ENCODE measurements at places on chromosomes 16 and 17.

- DNase-seq: no peak
Observed at GRCh38 chr16:82091241-82091640, 56.2 kb downstream of the HSD17B2 start.

GRCh38 chr17:18143044-18143936 lies 34.7 kb downstream of the MYO15A start:
- no peak for DNase-seq

GRCh38 chr17:10384175-10384574 lies 11.4 kb upstream of the MYH13 start:
- DNase-seq: no peak

DNA sequence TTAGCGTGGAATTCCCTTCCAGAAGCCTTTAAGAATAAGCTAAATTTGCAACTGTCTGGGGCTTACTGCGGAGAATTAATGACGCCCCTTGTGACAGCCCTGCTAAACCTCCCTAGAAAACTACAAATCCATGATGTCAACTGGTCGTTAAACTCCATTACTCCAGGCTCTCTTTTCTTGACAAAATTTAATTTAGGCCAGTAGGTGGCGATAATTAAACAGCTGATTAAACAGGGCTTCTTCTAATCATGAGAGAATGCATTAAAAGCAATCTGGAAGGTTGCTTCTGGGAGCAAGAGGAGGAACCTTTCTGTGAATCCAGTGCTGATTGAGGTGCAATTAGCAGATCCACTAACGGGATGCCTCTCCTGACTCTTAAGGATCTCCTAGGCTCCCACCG lies 8.1 kb upstream of the NLRP1 start:
- no peak for DNase-seq

DNA sequence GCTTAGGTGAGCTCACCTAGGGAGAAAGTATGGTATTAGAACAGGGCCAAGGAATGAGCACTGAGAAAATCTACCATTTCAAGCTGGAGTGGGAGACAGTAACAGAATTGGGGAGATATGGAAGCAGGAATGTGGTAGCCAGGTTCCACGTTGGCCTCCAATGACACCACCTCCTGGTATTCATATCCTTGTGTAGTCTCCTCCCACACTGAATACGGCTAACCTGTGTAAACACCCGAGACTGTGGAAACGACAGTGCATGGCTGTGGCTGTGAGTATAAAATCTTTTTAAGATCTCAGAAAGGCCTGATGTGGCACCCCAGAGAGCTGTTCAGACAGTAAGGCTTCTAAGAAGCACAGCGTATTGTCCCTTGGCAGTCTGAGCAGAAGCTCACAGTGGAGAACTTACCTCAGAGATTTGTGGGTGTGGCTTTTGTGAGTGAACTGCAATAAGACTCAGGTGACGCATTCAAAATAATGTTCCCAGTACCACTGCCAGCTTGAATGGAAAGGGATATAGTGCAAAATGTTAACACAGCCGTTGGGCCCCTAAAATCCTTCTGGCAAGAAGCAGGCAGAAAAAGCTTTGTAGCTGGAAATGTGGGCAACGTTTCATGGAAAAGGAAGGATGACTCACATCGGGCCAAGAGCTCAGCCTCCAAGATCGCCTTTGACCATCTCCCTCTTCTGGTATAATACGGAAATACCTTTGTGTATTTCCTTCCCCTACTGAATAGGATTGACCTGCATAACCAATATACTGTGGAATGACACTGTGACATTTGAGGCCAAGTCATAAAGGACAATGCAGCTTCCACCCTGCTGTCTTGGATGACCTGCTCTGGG lies 14.4 kb downstream of the SDR42E1 start:
- no peak for DNase-seq

- no peak for DNase-seq
Observed at GRCh38 chr17:9350080-9350479, 225.5 kb downstream of the STX8 start.

DNA sequence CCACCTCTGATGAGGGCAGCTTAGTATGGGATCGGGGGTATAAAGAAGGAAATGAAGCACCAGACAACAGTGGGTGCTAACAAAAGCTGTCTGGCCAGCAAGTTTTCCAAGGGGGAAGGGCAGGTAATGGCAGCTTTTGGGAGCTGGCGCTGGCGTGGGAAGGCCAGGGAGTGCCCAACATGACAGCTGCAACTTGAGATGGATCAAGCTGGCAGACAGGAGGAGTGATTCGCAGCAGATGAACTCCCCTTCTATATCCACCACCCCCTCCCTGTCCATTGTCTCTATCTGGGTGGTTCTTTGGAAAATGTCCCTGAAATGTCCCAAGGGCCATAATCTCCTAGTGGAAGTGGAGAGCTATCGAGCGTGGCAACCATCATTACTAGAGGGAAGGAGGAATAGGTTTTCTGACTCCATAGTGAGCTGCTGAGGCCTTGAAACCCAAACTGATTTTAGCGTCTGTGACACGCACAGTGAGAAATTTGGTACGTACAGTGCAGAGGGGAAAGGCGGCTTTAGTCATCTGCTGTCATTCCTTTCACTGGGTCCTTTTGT lies 4.8 kb upstream of the INPP5K start:
- no peak for DNase-seq

GRCh38 chr17:29591146-29591736 lies 1.7 kb upstream of the ANKRD13B start:
- no peak for DNase-seq

DNA sequence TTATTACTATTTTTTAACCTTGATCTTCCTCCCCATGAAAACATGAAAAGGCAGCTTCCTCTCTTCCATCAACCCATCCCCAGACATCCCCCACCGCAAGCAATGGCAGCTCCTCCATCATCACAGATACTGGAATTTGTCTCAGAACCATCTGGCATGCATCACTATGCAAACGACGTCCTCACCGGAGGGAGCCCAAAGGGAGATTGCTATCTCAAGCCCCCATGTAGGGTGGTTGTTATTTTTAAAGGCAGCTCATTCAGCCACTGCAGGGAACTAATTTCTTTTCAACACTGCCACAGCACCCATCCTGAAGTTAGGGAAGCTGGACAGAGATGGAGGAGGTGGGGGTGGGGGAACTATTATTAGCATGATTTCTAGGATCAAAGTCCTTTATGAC lies 222.5 kb downstream of the FOXL1 start:
- no peak for DNase-seq

GRCh38 chr17:29102046-29102445 lies 59.1 kb downstream of the PIPOX start:
- no peak for DNase-seq

DNA sequence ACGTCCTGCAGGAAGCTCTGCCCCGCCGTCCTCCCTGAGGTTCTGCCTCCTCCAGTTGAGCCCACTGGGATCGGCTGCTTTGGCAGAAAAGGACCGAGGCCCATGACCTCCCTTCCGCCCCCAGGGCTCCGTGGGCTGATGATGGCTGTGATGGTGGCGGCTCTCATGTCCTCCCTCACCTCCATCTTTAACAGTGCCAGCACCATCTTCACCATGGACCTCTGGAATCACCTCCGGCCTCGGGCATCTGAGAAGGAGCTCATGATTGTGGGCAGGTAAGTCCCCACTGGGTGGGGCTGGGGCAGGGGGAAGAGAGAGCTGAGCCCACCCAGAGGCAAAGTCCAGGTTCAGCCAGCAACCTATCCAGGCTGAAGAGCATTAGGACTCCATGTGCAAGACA lies 61.1 kb downstream of the SLC5A11 start:
- DNase-seq: no peak

DNA sequence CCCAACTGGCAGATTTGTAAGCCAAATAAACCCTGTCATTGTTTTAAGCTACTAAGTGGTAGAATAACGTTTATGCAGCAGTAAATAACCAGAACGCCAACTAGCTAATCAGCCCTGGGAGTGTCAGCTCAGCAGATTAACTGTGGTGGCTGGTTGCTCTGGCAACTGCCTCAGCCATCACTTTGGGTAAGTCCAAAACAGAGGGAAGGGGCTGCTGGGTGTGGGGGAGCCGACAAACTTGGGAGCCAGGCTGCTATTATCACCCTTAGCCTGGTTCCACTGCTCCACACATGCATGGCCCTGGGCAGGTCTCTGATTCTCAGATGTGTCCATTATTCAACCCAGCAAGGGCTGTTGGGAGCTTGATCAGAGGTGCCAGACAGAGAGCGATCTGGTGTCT lies 22.2 kb upstream of the RHOT1 start:
- no peak for DNase-seq

DNA sequence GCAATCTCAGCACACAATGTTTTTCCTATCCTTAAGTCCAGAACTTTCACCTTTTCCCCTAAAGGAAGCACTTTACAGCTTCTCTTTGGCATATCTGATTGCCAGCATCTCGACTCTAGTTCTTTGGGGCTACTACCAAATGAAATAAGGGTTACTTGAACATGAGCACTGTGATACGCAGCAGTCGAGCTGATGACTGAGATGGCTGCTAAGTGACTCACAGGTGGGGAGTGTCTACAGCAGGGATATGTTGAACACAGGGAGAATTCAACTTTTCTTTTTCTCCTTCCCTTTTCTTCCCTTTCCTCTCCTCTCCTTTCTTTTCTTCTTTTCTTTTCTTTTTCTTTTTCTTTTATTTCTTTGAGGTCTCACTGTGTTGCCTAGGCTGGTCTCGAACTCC lies 334.8 kb downstream of the MAF start:
- no peak for DNase-seq

DNA sequence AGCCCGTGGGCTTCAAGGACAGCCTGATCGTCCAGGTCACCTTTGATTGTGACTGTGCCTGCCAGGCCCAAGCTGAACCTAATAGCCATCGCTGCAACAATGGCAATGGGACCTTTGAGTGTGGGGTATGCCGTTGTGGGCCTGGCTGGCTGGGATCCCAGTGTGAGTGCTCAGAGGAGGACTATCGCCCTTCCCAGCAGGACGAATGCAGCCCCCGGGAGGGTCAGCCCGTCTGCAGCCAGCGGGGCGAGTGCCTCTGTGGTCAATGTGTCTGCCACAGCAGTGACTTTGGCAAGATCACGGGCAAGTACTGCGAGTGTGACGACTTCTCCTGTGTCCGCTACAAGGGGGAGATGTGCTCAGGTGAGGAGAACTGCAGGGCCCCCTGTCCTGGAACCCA lies 31.5 kb upstream of the EFCAB13 start:
- DNase-seq: no peak

DNA sequence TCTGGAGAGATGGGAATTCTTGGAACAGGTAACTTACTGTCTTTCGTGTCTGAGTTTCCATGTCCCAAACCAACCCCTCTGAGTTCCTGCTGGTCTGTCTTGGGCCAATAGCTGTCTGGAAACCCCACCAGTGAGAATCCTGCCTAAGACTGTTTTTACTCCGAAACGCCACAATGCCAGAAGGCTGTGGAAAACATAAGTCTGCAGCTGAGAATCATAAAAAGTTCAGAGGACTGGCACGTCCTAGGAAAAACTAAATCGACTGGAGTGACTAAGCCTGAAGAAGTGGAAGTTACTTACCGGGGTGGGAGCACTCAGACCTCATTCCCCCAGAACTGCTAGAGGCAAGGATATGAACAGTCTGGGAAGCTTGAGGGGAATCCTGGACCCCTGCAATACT lies 13.3 kb downstream of the LRRC75A start:
- DNase-seq: no peak
